ENCODE measurements at places on chromosomes 3 and 15.
A peak's percentile ranks its signal among the peaks of the same experiment; 100 is the strongest.

DNA sequence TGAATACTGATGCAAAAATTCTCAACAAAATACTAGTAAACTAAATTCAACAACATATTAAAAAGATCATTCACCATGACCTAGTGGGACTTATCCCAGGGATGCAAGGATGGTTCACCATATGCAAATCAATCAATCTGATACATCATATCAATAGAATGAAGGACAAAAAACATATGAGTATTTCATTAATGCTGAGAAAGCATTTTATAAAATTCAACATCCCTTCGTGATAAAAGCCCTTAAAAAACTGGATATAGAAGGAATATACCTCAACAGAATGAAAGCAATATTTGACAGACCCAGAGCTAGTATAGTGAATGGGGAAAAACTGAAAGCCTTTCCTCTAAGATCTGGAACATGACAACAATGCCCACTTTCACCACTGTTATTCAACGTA, 43.0 kb upstream of the FBN1 start:
- no peak for DNase-seq

- DNase-seq, result no peak
These were observed 2.6 kb downstream of the HRG start for GRCh38 chr3:186668426-186668825.

GRCh38 chr3:52428151-52429005, 16.5 kb downstream of the SEMA3G start:
- DNase-seq, result peak; percentile 64

- no peak for DNase-seq
These were observed 29.7 kb upstream of the MYRIP start for GRCh38 chr3:39779511-39780230.

GRCh38 chr15:80174017-80174746, 21.4 kb downstream of the FAH start:
- DNase-seq, result no peak

DNA sequence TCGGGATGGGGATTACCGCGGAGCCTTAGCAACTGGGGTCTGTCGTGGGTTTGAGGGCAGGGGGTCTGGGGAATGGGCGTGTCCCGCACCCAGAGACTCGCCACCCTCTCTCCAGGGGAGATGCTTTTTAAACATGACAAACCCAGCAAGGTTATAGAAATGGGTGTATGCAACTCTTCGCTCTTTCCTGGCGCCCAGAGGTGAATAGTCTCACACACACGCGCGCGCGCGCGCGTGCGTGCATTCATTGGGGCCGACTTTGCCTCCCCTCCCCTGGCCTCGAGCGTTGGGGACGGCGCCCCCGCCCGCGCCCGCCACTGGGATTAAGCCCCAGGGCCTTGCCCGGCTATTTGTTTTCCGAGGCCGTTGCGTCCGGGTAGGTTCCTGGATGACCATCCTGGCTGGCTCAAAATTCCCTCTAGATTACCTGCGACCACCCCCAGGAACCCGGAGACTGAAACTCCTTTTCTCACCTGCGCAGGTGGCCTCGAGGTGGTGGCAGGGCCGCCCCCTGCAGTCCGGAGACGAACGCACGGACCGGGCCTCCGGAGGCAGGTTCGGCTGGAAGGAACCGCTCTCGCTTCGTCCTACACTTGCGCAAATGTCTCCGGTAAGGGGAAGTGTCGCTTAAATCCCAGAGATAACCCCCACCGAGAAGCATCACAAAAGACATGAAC, 777 bp downstream of the GPR160 start:
- DNase-seq, result peak; percentile 10

- no peak for DNase-seq
These were observed 45.9 kb downstream of the CHAC1 start for GRCh38 chr15:40999190-40999589.

DNA sequence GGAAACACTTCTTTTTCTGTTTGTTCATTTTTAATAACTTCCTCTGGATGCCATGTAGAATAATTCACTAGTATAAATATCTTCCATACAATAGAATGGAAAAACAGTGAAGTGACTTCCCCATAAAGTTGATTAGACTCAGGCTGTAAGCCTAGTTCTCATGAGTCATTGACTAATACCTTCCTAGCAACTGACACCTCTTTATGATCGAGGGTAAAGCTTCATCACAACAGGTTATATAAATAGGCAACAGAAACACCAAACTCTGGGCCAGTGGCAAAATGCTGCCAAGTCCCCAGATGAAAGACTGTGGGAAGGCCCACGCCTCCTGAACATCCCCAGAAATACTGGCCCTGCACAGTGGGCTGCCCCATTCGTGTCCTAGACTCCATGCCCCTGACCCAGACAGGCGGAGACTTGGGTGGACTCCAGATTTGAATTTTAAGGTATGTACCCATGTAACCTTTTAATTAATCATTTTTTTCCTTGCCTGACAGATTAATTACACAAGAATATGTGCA, 71.3 kb upstream of the TBC1D23 start:
- DNase-seq, result no peak

GRCh38 chr3:81910244-81910852, 148.9 kb upstream of the GBE1 start:
- peak; percentile 45 for DNase-seq

GRCh38 chr15:75049392-75049791, 26.0 kb downstream of the PPCDC start:
- DNase-seq, result no peak

DNA sequence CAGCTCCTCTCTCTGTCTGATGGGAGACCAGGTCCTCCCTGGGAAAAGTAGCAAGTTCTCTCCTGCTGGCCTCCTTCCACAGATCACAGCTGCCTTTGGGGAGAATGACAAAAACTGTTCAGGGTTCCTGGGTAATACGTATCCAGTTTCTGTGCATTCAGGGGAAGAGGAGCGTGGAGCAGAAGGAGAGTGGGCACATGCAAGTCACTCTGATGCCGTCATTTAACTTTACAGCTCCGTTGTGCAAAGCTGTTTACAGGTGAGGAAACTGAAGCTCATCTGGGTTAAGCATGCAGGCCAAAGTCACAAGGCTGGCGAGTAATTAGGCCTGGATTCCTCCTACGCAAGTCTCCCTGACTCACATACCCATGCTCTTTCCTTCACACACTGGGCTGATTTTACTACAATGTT, 7.5 kb upstream of the TM4SF1 start:
- DNase-seq, result peak; percentile 32

DNA sequence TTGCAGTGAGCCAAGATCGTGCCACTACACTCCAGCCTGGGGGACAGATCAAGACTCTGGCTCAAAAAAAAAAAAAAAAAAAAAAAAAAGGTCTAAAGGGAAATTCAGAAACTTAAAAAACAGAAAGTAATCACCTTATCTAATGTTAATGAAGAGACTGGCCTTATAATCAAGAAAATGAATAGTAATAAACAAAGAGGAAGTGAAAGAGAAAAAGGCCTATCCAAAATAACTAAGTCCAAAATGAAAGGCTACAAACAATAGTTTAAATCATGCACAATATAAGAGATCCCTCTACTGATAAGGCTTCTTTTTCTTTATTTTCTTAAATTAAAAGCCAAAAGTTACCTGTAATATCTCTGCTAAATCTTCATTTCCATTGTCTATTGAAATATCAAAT, 37.1 kb upstream of the HDC start:
- DNase-seq, result no peak

- no peak for DNase-seq
These were observed 141.9 kb downstream of the BBX start for GRCh38 chr3:107664614-107665013.

- no peak for DNase-seq
These were observed 35.4 kb downstream of the SMAD6 start for GRCh38 chr15:66737243-66738010.
